ENCODE measurements at places on chromosomes 12 and 14.

- DNase-seq = no peak
Measured at GRCh38 chr12:126889501-126889900, 1377.5 kb upstream of the TMEM132C start.

DNA sequence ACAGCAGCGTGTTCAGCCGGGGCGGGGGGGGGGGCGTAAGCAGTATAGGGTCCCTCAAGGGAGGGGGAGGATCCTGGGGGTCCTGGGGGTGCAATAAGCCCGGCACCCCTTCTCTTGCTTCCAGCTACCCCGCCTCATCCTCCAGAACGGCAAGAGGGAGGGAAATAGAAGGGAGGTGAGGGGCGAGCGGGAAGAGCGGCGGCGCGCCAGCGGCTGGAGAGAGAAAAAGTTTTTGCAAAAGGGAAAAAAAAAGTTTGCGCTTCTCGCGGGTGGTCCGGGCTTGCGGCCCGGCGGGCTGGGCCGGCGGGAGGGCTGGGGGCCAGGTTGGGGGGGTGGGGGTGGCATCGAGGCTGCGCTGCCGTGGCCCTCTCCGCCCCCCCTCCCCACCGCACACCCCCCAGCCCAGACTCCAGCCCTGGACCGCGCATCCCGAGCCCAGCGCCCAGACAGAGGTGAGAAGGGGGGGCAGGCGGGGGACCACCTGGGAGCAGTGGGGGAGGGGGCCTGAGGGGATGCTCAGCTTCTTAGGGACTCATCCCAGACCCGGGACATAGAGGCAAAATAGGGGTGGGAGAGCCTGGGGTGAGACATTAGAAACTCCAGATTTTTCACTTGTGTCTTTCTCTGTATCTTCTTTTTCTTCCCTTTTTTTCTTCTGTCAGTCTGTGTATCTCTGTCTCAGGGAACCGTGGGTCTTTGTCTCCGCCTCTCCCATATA, at the start of gene GLI1:
GLI1 (plus strand) TSS at position 36 of the 718 bp plus-strand sequence. CDS start 3,907 bp downstream, outside the sequence.
- peak; percentile 56 for DNase-seq

- no peak for DNase-seq
Measured at GRCh38 chr12:32884962-32885361, 11.6 kb downstream of the PKP2 start.

DNA sequence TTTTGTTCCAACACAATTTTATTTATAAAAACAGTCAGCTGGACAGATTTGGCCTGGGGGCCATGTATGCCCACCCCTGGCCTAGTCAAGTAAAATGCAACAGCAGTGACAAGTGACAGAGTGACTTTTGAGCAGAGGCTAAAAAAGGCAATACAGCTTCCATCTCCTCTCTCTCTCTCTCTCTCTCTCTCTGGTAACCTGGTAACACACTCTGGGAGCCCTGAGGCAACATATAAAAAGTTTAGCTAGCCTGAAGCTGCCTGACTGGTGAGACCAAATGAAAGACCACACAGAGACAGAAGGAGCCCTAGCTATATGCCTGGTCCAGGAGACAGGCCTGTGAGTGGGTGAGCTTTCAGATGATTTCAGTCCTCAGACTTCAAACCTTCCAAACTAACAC, 105.4 kb downstream of the DENND5B start:
- no peak for DNase-seq

GRCh38 chr12:49550693-49551252, 11.9 kb downstream of the KCNH3 start:
- DNase-seq = no peak

DNA sequence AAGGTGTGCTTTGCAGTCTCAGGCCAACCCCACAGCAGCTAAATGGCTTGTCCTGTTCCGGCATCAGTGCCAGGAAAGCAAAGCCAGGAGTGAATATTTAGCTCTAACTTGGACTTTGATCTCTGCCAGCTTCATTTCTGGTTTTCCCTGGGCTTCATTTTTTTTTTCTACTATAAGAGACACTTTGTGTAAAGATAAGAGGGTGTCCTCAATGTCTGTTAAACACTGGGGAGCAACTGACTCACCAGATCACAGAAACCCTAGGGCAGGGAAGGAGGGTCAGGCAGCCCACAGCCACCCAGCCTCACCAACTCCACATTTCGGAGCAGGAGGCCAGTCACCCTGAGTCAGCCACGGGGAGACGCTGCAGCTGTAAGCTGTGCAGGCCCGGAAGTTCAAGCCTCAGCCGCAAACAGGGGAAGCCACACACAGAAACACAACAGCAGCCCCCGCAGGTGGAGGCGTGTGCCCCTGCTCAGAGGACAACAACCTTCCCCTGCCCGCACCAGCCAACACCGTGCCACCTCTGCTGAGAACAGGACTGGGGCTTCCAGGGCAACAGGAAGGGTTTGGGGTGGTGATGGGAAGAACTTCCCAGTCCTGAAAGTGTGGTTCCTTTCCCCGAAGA, 6.3 kb downstream of the TNFRSF1A start:
- DNase-seq = peak; percentile 66

GRCh38 chr12:16228067-16228466, 49.4 kb downstream of the SLC15A5 start:
- no peak for DNase-seq

DNA sequence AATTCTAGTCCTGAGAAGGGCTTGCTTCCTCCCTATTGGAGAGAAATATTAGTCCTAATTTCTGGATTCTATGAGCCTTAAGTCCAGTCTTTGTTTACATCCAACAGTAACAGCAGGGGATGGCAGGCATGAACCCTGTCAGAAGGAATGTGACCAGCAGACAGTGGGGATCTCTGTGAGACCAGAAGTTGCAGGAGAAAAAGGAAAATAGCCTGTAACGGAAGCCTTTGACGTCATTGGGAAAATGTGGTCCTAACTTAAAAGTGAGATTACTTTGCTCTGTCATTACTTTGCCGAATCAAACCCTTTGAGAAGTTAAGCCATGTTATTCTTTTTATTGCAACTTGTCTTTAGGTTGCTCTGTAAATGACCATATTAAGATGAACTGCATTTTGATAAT, 218.2 kb upstream of the PRICKLE1 start:
- DNase-seq = no peak

DNA sequence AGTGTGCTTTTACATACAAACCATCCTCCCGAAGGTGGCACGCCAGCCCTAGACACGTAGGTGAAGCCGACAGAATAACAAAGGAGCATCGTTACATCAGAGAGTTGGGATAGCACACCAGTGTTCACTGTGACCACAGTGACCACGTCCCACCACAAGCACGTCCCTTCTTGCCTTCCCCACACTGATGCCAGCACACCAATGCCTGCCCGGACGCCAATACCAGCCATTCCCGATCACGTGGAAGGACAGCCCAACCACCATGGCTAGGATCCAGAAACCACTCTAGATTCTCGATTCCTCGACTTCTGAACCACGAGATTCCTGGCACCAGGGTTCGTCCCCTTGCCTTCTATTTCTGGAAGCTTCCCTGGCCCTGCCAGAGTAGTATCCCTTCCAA, 48.0 kb upstream of the GPR68 start:
- DNase-seq = no peak

GRCh38 chr14:68975667-68976066, 3.4 kb downstream of the ACTN1 start:
- no peak for DNase-seq

DNA sequence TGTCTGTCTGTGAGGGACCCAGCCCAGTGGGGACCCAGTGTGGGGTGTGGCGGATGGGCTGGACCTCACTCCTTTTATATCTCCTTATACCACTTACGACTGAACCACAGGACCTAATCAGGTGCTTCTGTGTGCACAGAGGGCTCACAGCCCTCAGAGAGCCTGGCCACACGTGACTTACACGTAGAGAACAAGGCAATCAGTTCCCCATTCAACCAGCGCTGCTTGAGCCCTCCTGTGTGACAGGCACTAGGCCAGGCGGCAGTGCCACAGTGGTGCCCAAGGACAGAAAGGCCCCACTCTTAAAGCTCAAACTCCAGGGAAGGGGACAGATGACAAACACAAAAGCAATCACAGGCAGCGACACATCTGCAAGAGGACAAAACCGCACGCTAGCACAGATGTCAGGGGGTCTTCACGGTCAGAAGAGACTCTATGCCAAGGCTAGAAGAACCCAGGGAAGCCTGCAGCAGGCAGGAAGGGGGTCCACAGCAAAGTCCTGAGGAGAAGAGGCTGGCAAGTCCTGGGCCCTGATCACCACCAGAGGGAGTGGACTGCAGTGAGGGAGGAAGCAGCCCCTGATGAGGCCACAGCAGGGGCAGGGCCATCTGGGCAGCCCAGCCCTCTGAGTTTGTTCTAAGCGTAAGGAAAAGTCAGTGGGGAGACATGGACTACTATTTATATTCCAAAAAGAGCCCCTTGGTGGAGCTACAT, 39.3 kb downstream of the SETD3 start:
- no peak for DNase-seq

DNA sequence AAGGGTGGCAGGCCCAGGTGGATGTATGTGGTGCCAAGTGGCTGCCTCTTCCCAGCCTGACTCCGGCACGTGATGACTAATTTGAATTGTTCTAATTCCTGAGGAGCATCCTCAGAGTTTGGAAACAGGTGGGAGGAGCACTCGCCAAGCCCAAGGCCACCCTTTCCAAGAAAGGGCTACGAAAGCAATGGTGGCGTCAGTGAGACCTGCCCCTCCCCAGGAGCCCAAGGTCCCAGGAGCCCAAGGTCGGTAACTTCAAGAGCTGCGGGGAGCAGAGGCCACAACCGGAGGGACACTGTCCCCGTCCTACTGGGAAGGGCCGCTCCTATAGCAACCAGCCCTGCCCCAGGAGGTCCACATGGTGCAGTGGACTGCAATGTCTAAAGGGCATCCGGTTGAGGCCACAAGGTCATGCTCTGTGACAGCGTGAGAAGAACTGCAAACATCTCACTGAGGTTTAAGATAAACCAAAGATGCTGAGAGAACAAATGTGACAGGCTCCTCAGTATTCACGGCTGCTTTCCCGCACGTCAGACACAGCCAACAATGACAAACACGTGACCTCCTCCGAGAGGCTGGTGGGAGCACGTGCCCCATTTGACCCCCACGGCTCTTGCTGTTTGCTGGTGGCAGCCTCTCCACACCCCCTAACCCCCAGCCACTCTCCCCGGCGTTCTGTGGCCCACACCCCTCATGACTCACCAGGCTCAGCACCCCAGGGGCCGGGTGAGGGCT, 79.6 kb downstream of the ITPK1 start:
- peak; percentile 23 for DNase-seq

DNA sequence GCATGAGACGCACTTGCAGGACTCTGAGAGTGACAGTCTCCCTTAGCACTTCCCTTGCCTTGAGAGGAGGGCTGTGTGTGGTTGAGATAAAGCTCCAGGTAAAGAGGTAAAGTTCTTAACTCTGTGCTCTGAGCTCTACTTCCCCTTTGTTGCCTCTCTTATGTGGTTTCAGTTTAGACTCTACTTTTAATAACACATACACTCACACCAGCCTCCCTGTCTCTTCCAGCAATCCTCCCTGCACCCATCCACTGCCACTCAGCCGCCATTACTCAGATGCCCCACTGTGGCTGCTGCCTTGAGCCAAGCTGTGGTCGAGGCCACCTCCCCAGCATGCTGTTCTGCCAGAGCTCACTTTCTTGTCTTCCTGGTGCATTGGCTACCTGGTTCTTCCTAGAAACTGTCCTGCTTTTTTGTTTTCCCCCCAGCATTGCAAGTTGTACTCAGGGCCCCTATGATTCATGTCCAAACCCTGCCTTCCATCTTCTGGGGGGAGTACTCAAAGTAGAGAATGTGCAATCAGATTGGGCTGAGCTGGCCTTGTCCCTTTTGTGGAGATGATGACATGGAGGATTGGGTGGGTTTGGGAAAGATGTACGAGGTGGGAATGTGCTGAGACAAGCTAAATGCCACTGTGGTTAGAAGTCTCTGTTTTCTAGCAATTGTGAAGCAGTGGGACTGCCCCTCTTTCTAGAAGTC, 115.5 kb upstream of the PARP11 start:
- no peak for DNase-seq

- DNase-seq = no peak
Measured at GRCh38 chr14:85519661-85520305, 10.2 kb upstream of the FLRT2 start.

GRCh38 chr14:99790978-99791376, 2.2 kb upstream of the EML1 start:
- no peak for DNase-seq

DNA sequence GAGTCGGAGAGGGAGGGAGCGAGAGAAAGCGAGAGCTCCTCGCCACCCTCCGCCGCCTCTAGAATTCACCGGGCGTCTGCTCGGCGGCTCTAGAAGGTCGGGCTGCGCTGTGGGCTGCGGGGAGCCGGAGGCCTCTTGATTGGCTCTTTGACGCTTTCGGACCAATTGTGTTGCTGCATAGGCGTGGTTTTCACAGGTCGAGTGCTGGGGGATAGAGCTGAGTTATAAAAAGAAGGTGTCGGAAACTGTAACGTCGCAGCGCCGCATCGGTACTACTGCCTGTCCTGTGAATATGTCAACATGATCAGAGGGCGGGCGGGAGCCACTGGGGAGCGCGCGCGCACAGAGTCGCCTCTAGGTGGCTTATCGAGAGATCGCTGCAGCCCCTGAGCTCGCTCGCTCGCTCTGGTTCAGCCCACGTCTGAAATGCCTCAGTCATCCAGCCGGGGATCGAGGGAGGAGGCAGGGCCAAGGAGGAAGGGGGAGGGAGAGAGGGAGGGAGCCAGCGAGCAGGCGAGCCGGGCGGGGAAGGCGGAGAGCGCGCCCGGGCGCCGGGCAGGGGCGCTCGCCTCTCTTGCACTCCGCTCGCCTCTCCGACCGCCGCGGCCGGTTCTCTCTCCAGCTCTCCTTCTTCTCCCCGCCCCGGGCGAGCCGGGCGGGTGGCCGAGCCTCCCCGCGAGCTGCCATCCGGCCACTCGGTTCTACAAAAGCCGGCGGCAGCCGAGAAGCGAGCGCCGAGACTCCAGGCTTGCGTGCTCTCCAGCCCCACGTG, at the start of gene TBX3:
TBX3 (minus strand) TSS at position 78 of the 772 bp plus-strand sequence. CDS start 975 bp downstream, outside the sequence.
- DNase-seq = peak; percentile 99

DNA sequence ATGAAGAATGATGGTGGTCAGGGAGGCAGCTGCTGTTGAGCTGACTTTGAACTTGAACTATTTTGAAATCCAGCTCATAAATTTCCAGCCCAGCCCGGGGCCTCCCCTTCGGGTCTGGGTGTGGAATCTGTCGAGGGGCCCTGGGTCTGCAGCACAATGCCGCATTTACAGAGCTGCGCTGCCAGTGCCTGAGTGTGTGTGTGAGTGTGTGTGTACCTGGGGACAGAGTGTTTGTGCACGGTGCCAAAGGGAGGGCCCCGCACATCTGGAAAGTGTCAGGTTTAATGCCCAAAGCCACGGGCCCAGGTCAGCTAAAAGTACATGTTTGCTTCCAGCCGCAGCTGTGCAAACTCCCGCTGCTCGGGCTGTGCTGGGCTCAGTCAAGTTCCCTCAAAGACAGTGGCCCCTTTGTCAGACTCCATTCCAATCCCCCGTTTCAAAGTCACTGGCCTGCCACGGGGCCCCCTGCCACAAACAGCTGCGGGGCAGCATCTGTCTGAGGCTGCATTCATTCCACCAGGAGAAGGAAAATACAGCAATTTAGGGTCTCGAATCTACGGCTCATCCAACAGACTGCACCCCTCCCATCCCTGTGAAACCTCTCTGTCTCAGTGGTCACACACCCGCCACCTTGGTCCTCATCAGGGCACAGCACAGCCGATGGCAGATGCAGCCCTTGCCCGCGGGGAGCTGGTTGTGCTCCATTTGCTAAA, 16.3 kb upstream of the RFLNA start:
- peak; percentile 90 for DNase-seq
